Muscle of back (tissue), 13 donors: ENCODE measurements at places on chromosomes 3 and 15.
A peak's percentile ranks its signal among the peaks of the same experiment; 100 is the strongest.

GRCh38 chr15:42996871-42997270 is 76.3 kb upstream of the TTBK2 start:
- DNase-seq, result no peak

GRCh38 chr3:163538387-163538786 is 1539.9 kb downstream of the SI start:
- no peak for DNase-seq

GRCh38 chr3:4449043-4449805 is 17.8 kb downstream of the SUMF1 start:
- DNase-seq, result no peak

GRCh38 chr3:182567700-182568099 is 225.6 kb upstream of the ATP11B start:
- peak; percentile 76 for DNase-seq
